ENCODE measurements at places on chromosomes 7 and 10. TPM values are rescaled to one million over a fixed set of nuclear protein-coding genes. Genes with fewer than 3 reads are reported as not detected.

The CDC14C gene
- total RNA-seq, result not detected

The TAS2R4 gene
- total RNA-seq, result 4.5 TPM

The SPDYE9 gene
- 0.08 TPM for total RNA-seq

The CYP3A7 gene
- total RNA-seq, result 0.74 TPM

The RBP3 gene
- total RNA-seq, result not detected

The CALCR gene
- total RNA-seq, result not detected

The CNTNAP2 gene
- total RNA-seq, result not detected

The IDI2 gene
- total RNA-seq, result not detected

The MACROH2A2 gene
- total RNA-seq, result 10.0 TPM

The LRRD1 gene
- 0.41 TPM for total RNA-seq

The NUTM2A gene
- 0.33 TPM for total RNA-seq

The LIPK gene
- not detected for total RNA-seq

The GIMAP8 gene
- 0.09 TPM for total RNA-seq

The TWIST1 gene
- 33.2 TPM for total RNA-seq

The CFTR gene
- total RNA-seq, result 0.09 TPM

The TMEM176B gene
- not detected for total RNA-seq

The RNF148 gene
- 0.63 TPM for total RNA-seq

The CYTH3 gene
- 27.1 TPM for total RNA-seq

The C7orf57 gene
- total RNA-seq, result 0.09 TPM

All from fibroblast of the aortic adventitia (primary cell).